ENCODE measurements at places on chromosomes 5 and 9.

GRCh38 chr5:172097356-172097755 is 90.7 kb downstream of the STK10 start:
- DNase-seq = no peak

GRCh38 chr5:160629003-160629402 is 207.3 kb downstream of the PTTG1 start:
- DNase-seq = no peak

DNA sequence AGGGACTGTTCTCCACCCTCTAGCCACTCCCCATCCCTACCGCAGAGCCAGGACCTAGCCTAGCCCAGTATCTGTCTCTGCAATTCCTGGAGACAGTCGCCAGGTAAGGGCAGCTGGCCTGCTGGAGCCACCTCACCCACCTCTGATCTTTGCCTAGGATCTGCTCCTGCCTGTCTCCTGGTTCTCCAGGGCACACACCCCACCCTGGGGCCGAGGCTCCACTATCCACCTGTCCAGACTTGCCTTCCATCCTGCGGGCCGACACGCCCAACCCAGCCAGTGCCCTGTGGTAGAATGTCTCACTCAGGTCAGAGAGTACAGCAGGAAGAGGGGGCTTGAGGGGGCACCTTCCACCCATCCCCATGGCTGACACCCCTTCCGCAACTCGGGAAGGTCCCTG is 15.7 kb upstream of the AQP7 start:
- no peak for DNase-seq

- DNase-seq = no peak
These were observed 435.5 kb upstream of the ZNF608 start for GRCh38 chr5:125181955-125182354.

DNA sequence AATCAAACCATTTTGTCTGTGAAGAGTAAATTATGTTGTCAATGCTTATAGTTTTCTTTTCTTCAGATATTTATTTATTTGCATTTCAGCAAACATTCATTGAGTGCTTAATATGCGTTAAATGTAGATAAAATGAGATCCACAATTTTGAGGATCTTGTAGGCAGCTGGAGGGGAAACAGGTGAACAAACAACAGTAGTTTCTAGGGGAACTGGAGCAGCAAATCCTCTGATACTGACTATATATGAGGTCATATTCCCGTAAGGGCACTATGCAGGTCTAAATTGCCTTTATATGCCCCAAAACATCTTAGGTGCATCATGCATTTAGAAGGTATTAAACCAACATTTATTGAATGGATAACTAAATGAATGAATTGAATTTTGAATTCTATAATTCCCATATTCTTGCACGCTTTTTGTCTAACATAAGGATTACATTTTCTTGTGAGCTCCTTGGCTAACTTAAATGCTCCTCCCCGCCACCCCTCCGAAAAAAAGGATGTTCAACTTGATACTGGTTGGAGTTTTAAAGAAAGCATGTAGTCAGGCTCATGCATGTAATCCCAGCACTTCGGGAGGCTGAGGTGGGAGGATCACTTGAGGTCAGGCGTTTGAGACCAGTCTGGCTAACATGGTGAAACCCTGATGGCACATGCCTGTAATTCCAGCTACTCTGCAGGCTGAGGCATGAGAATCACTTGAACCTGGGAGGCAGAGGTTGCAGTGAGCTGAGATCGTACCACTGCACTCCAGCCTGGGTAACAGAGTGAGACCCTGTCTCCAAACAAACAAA is 299.8 kb downstream of the TMEM38B start:
- DNase-seq = no peak

DNA sequence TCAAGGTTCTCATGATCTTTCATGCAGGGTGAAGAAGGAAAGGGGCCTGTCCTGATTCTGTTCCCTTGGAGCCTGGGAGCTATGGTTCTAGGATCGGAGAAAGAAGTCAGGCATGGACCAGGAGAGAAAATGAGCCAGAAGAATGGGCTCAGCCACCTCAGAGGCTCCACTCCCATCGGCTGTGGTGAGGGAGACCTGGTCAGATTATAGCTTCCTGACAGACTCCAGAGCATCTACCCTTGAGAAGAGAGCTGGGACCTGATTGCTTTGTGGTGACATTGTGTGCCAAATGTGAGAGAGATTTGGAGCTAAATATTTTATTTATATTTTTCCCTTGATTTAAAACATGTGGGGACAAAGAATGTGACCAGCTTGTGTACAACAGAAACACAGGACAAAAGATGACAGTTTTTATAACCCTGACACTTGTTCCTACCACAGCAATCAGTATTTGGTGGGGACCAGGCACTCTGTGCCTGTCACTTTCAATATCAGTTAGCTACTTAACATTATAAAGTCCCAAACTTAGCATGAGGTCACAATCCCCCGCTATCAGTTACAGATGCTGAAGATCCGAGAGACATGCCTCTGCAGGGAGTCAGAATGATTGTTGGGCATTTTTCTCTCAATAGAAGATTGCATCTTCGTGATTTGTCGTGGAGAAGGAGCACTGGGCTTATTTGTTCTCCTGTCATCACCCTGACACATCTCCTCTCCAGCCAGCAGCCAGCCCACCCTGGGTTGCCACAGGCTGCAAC is 228.3 kb upstream of the ADAMTS16 start:
- DNase-seq = no peak

- peak; percentile 7 for DNase-seq
These were observed 84.0 kb downstream of the SEC61B start for GRCh38 chr9:99305820-99306811.

- DNase-seq = no peak
These were observed 100.4 kb downstream of the OSTF1 start for GRCh38 chr9:75188756-75189155.

DNA sequence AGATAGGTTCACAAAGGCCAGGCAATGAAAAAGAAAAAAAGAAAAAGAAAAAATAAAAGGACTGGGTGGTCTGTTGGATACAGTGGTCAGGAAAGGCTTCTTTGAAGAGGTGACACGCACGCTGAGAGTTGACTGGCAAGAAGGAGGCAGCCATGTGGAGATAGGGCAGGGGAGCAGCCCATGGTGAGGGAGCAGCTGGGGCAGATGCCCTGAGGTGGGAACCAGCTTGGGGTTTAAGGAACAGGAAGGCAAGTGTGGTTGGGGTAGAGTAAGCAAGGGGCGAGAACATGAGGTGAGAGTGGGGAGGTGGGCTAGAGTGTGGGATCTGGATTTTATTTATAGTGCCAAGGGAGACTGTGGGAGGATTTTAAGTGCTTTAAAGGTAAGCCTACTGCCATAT is 6.8 kb downstream of the ENHO start:
- DNase-seq = no peak

DNA sequence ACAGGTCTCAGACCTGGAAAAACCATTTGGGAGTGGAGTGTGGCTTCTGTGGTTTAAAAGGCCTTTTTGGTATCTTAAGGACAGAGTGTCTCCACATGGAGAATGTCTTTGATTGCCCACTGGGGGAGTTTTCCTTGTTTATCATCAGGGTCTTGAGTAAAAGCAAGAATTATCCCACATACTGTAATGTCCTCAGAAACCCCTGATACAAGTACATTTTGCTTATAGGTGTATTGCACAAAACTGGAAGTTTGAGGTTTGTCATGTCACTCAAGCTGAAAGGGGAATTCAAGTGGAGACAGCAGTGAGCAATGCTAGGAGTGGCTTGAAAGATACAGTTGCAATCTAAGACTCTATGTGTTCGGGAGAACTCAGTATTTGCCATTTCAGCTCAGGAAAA is 62.7 kb upstream of the GRAMD2B start:
- DNase-seq = no peak

DNA sequence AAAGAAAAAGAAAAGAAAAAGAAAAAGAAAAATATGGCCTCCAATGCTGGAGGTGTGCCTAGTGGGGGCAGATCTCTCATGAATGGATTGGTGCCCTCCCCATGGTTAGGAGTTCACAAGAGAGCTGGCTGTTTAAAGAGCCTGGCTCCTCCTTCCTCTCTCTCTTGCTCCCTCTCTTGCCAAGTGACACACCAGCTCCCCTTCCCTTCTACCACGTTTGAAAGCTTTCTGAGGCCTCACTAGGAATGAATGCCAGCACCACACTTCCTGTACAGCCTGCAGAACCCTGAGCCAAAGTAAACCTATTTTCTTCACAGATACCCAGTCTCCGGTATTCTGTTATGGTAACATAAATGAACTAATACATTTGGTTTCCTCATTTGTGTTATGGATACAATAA is 14.4 kb upstream of the GALNT10 start:
- DNase-seq = no peak

DNA sequence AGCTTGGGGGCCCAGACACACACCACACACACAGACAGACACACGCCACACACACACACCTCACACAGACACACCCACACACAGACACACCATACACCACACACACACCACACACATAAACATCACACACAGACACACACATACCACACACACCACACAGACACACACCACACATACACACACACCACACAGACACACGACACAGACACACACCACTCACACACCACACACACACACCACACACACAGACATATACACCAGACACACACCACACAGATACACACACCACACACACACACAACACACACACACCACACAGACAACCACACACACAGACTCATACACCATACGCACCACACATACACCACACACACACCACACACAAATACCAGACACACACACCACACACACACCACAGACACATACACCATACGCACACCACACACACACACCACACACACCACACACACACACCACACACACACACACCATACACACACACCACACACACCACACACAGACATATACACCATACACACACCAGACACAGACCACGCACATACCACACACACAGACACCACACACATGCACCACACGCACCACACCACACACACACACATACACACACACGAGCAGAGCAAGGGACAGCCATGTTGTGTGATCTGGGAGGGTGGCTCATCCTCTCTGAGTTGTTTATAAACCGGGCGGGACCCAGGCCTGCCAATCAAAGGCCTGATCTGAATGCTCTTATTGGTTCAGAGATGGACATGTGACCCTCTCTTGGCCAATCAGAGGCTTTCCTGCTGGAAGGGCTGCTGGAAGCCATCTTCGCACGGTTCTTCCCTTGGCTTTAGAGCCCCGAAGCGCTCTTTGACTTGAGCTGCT is 148.3 kb downstream of the GAPVD1 start:
- DNase-seq = no peak

DNA sequence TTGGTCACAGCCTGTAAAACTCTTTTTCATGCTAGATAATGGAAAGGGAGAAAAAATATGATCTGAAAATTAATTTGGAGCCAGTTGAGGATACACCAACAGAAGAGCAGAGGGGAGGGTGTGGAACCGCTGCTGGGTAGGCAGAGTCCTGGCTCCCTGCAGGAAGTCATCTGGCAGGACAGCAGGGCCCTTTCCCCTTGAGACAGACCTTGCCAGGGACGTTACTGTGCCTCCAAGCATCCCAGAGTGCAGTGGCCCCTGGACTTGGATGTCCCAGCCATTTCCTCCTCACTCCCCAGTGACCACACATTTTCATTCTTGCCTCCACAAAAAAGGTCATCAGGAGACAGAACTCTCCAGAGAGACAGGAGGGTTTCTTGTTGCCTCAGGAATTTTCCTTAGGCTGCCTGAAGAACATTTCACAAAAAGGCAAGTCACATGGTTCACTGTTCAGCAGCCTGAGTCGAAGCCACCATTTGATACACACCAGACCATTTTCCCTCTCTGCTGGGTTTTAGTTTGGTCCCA is 5.9 kb downstream of the TRPM3 start:
- DNase-seq = no peak

DNA sequence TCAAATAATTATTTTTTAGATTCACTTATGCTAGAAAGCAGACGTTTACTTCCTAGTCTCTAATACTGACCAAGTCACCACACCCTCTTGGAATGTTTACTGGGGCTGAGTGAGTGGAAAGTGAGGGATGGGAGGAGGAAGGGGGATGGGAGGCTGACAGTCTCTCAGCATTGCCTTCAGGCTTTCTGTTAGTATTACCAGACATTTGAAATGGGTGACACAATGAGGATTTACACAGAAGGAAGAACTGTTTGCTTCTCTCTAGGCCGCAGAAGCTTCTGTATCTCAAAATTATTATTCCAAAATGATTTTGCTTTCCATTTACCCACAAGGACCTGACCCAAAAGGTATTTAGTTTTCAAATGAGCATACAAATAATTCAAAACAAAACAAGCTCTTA is 232.8 kb upstream of the ZNF608 start:
- DNase-seq = peak; percentile 14

GRCh38 chr9:90925581-90926257 is 124.1 kb downstream of the SYK start:
- no peak for DNase-seq

DNA sequence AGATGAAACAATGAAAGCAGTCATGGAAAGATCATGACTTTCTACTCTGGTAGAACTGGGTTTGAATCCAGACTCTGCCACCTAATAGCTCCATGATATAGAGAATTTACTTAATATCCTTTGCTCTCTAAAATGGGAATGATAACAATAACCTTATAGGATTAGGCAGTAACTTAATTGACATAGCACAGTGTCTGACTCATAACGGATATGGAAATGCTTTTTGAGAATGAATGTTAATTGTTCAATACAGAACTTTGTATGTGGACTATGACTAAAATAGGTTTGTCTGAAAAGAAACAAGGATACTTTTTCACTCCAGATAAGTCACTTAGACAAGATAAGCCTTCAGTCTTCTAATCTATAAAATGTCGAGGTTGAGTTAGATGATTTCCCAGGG is 330.7 kb downstream of the PTPRD start:
- no peak for DNase-seq

- DNase-seq = no peak
These were observed 66.0 kb upstream of the RNU6ATAC start for GRCh38 chr9:134230092-134230941.

DNA sequence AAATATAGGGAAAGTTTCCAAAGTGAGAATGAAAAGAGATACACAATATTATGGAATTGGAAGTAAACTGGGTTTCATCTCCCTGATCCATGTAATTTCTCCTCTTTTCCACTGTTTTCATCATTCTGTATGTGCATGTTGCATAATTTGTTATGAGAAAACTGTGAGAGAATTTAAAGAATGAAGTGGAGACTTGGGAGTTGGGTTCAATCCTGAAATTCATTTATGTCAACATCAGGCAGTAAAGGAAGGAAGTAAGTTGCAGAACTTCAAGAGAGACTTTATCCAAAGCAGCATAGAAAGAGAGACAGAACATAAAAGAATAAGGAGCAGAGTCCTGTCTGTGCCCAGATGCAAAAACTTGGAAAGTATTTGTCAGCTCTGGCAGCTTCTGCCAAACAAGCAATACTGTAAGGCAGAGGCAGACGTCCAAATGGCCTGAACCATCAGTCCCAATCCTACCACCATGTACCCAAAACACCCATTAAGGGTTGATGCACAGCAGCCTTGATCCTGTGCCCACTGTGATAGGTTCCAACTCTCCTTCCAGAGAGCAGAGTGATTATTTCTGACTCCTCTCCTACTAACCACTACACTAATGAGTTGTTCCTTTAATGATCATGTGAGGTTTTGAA is 425.3 kb upstream of the CDH6 start:
- no peak for DNase-seq

DNA sequence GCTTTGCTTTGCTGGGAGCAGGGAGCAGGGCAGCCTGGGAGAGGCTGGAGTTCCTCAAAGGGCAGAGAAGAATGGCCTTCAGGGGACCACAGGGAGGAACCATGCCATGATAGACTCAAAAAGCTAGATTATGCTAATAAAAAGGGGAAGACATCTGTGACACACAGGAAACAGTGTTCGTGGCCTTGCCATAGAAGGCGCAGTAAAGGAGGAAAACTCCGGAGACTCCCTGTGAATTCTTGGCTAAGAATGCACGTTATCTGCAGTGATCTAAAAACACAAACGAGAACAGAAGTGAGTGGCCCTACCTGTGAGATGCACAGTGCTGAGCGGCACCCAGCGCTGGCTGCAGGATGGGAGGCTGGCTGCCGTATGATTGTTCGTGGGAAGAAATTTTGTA is 15.9 kb upstream of the LTC4S start:
- DNase-seq = no peak
